ENCODE measurements at places on chromosomes 7 and 10. TPM values are rescaled to one million over a fixed set of nuclear protein-coding genes. Genes with fewer than 3 reads are reported as not detected.

IDI2 gene
- total RNA-seq = not detected

PLEKHA1 gene
- total RNA-seq = 4.1 TPM

CACNB2 gene
- total RNA-seq = 0.13 TPM

FAM13C gene
- total RNA-seq = not detected

TAF5 gene
- total RNA-seq = 11.0 TPM

MICALL2 gene
- 2.2 TPM for total RNA-seq

LRRN3 gene
- 57.3 TPM for total RNA-seq

RP9 gene
- total RNA-seq = 22.6 TPM

LRRC17 gene
- total RNA-seq = not detected

TMEM229A gene
- not detected for total RNA-seq

CPA4 gene
- total RNA-seq = not detected

ADRA2A gene
- not detected for total RNA-seq

ACSM6 gene
- not detected for total RNA-seq

IL2RA gene
- total RNA-seq = 1,254 TPM

MET gene
- 3.2 TPM for total RNA-seq

EXOC6 gene
- total RNA-seq = 13.5 TPM

Data from activated T-helper 1 cell treated with anti-CD3 and anti-CD28 coated beads, Interleukin-12 subunit alpha, Interleukin-12 subunit beta, Interleukin-2, Interleukin-4 antibody, amounts not matched to agents 30 ng/mL and 10 ng/mL and 1 ng/mL, durations not matched to agents 14 hours and 24 hours and 36 hours (primary cell).